ENCODE measurements at places on chromosomes 11 and 22.
A peak's percentile ranks its signal among the peaks of the same experiment; 100 is the strongest.

DNA sequence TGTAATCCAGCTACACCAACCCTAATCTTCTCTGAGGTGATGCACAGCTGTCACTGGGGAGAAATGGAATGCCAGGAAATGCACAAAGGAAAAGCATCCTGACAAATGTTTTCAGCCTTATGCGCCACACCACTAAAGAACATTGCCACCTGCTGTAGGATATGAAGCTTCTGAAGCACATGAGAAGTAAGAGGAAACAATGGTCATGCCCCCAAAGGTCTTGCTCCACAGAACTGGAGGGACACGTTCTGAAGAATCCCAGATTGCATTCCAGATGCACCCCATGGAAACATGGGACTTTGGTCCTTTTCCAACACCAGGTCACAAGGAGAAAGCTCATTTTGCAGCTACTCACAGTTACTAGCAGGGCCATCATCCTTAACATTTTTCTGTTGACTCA, 48.7 kb upstream of the ZBED5 start:
- DNase-seq: no peak

DNA sequence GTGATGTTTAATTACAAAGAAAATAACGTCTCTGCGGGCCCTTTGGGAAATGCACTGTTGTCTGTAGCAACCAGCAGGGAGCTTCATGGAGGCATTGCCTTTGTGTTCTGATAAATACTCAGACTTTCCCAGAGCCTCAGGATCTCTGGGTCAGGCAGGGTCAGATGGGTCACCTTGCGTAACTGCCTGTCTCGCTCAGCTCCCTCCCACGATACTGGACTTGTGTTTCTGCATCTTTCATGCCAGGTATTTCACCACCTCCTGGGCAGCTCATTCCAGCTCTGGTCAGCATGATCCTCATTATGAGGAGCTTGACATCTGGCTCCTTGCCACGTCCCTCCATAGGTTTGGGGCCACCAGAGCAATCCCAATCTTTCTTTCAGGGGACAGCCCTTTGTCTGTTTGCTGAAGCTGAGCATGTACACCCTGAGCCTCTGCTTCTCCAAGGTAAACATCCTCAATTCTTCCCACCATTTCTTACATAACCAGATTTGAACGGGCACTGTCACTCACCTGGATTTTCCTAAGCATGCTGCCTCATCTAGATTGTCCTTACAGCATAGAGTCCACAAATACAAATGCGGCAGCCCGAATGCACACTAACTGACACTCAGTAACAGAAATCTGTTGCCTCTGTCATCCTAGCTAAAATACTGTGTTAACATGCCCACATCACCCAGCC, 162.3 kb downstream of the LARGE1 start:
- DNase-seq: no peak

DNA sequence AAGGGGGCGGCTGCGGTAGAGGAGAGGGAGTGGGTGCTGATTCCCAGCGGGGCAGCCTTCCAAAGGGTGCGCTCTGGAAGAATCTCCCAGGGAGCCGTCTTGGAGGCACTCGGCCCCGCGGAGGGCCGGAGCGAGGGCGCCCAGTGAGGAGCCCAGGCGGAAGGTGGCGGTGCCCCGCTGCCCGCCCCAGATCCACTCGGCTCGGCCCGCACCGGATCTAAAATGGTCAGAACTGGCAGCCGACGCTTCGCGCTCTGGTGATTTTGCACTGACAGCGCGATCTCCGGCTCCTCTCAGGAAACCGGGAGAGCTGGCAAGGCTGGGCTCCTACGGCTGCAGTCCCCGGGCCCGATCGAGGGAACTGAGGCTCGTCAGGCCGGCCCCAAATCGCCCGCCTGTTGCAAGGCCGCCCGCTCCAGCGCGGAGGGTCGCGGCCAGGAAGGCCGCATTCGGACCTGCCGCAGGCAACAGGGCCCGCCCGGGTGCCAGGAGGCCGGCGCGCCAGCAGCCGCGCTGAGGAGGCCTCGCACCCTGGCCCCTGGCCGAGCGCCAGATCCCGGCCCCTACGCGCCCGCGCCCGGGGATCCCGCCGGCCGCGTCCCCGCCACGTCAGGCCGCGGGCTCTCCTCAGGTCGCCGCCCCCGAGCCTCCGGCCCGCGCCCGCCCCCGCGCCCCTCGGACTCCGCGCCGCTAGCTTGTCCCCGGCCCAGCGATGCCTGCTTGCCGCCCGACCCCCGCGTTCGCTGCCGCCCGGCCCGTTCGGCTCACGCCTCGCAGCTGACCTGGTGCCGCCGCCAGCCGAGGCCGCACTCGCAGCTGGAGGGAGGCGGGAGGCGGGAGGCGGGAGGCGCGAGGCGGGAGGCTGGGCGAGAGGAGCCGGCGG, at the start of gene KLHL22:
KLHL22 (minus strand) TSS at position 818 of the 883 bp plus-strand sequence. CDS start 6,584 bp downstream, outside the sequence.
- no peak for DNase-seq

GRCh38 chr11:72363112-72363511, 71.2 kb downstream of the CLPB start:
- no peak for DNase-seq

DNA sequence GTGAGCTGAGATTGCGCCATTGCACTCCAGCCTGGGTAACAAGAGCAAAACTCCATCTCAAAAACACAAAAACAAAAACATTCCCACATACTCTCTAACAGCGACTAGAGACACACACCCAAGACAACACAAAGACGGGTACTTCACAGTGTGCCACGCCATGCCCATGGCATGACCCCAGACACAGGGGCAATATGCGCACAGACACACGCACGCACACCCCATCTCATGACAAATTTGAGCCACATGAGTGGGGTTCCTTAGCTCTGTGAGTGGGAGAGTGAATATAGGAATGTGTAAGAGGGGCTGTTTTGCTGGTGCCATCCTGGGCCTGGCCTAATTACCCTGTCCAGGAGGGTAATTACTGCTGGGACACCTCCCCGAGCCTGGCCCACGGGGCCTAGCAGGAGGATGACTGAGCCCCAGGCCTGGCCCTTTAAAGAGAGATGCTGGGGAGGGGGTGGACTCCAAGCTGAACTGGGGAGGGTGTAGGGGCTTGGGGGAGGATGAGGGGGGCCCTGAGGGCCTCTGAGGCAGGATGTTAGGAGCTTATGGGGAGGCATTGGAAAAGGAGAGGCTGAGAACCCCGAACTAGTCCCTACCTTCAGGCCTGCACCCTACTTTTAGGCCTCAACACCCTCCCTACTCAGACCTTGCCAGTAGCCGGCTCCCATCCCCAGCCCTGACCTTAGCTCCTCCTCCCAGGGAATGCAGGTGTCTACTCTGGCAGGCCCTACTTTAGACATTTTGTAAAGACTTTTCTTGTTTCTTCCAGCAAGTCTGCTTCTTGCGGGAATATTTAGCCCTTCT, 1.5 kb downstream of the LTBP3 start:
- no peak for DNase-seq

- no peak for DNase-seq
Observed at GRCh38 chr11:84724256-84724655, 902.9 kb downstream of the DLG2 start.

- peak; percentile 43 for DNase-seq
Observed at GRCh38 chr11:130165601-130166456, 6.2 kb downstream of the ST14 start.

GRCh38 chr11:14300661-14301304, 58.2 kb downstream of the RRAS2 start:
- peak; percentile 59 for DNase-seq

- no peak for DNase-seq
Observed at GRCh38 chr11:69010361-69010891, 2.6 kb downstream of the MRGPRF start.

DNA sequence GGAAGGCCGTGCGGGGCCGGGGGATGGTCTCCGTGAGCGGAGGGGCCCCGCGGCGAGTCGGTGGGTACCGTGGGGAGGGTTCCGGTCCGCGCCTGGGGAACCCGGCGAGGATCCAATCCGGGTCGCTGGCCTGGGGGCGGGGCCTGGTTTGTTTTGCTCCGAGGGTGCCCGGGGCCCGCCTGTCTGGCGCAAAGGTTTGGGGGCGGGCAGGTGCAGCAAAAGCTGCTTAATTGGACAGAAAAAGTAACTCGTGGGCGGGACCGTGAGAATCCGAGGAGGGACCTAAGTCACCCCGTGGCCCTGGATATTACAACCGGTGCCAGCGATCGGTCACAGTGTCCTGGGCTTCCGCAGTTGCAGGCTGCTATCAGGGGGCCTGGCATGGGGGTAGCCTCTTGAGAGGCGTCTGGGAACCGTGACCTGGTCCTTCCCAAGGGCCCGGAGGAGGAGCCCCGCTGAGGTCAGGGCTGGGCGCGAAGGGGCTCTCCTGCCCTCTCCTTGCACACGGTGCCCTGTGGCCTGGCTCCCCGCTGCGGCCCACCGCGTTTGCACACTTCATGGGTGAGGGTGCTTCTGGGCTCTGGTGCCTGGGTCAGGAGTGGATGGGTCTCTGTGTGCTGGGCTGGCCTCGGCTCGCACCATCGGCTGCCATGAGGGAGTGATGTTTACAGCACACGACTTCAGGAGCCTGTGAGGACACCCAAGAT, 1.4 kb downstream of the PNPLA2 start:
- DNase-seq: peak; percentile 96

DNA sequence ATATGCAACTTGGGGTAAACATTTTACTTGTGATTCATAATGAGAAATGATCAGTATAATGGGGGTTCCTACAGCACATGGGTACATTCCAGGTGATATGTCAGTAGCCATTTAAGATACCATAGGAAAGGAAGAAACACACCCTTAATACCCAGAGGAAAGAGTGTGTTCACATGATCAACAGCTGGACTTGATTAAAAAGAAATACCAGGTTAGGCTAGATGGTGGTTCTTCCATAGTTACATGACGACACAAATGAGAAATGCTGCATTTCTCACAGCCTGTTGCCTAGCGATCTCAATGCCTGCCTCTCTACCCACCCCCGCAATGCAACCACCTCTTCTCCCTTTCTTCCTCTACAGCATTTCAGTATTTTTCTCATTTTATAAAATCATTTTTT, 96.8 kb downstream of the TTC28 start:
- no peak for DNase-seq

DNA sequence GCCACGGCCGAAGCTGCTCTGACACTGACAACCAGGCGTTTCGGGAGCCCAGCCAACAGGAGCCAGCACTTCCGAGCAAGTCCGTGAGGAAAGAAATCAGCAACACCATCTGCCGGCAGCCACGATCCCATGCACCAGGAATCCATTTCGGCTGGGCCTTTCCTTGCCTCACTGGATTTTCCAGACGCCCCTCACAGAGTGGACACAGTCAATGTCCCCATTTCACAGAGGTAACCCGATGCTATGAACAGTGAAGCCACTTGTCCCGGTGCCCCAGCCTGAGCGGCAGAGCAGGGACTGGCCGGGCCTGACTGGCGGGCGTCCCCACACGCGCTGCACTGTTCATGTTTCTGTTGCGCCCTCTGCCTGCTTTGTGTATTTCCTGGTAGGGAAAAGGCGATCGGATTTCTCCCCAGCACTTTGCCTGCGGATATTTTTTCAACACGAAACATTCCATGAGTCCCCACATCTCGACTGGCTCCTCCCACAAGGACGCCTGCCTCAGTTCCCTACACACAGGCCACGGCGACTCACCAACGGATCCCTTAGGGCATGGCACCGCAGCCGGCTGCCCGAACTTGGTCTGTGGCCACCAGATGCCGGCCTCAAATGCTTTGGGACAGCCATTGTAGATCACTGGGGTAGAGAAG, 55.3 kb downstream of the TRMU start:
- no peak for DNase-seq

GRCh38 chr11:69233744-69234570, 60.0 kb upstream of the MYEOV start:
- DNase-seq: no peak

DNA sequence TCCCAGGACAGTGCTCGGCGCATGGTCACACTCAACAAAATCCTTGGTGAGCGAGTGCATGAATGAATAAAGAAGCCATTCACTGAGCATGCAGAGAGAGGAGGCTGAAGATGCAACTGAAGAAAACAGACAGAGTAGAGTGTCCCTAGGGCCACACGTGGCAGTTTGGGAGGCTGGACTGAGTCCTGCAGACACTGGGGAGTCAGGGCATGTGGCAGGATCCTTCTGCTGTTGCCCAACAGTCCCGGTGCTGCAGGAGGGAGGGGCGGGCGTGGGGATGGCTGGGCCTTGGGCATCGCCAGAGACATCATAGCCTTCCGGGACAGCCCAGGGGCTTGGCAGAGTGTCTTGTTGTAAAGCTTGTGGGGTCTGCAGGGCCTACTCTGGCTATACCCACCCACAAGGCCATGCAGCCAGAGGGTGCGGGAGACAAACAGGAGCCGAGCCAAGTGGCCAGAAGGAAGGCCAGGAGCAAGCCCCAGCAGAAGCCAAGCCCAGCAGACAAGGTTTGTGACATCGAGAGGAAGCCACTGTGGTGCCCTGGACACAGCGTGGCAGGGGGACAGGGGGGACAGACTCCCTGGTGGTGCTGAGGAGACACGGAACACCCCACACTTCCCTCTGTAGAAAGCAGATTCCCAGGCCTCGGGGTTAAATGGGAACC, 26.7 kb upstream of the FBLN1 start:
- DNase-seq: no peak

GRCh38 chr11:115425816-115426215, 78.4 kb downstream of the CADM1 start:
- no peak for DNase-seq
